ENCODE measurements at places on chromosomes 11 and 22. TPM values are rescaled to one million over a fixed set of nuclear protein-coding genes. Genes with fewer than 3 reads are reported as not detected.

GRCh38 chr11:71201936-71202597 is 50.3 kb downstream of the SHANK2 start:
- no peak for DNase-seq

The OMP gene
- polyA plus RNA-seq = not detected

GRCh38 chr11:119483341-119483880 is 60.4 kb upstream of the THY1 start:
- DNase-seq = peak; percentile 39

- DNase-seq = no peak
These were observed 272.9 kb downstream of the BRD1 start for GRCh38 chr22:49554741-49555140.

The CRYBB3 gene
- 0.44 TPM for polyA plus RNA-seq

GRCh38 chr22:49150801-49151221 is 676.9 kb downstream of the BRD1 start:
- DNase-seq = no peak

DNA sequence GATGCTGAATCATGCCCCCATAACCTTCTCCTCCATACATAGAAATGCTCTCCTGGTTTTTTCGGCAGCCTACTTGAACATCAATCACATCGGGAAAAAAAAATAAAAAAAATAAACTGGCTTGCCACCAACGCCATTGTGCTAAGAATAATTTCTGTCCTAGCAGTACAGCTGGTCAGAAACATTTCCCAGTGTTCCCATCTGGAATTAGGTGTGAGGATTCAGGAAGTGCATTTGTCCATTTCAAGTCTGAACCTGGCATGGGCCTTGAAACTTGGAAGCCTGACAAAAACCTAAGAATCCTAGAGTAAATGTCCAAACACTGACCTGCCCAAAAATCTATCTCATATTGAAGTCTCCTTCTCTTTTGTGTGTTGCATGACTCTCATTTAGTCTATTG is 16.6 kb upstream of the NAV2 start:
- no peak for DNase-seq

DNA sequence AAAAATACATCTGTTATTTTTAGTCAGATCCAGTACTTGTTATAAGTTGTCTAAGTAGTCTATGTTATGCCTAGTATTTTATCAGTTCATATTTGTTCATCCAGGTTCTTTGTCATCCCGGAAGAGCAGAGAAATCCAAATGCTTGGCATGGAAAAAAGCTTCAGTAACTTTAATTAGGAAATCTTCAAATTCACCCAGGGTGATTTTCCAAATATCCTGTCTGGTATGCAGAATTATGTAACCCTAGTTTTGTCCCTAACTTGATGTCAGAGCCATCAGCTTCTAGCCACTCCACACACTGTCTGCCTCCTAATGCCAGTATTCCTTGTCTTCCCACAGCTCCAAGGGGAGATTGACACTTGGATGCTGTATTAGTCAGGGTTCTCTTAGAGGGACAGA is 216.2 kb downstream of the ARHGAP42 start:
- no peak for DNase-seq

DNA sequence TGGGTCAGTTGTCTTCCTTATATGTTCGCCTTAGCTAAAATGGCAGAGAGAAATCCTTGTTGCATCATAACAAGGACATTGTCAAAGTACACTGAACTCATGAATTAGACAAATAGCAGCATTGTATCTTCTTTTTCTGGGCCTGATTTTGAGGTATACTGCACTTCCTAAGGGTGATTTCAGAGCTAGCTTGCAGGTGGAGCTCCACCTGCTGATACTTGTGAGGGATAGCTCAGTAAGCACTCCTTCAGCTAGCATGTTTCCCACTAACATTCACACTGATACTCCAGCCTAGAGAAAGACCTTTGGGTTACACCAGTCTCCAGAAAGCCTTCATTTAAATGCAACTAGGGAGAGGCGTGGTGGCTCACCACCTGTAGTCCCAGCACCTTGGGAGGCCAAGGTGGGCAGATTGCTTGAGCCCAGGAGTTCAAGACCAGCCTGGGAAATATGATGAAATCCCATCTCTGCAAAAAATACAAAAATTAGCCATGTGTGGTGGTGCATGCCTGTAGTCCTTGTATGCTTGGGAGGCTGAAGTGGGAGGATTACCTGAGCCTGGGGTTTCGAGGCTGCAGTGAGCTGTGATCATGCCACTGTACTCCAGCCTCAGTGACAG is 29.8 kb downstream of the JAM3 start:
- DNase-seq = no peak

The OR56A3 gene
- not detected for polyA plus RNA-seq

DNA sequence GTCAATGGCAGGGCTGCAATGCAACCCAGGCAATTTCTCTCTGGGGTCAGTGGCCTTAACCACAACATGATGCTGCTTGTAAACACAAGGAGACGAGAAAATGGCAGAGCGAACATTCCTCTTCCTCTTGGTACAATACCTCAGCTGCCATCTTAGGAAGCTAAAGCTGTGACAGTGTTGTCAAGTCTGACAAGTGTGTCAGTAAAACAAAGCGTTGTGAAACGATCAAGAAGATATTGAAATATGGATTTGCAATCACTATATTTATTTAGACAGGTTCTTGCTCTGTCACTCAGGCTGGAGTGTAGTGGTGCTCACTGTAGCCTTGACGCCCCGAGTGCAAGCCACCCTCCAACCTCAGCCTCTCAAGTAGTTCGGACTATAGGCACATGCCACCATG is 14.5 kb upstream of the USP47 start:
- no peak for DNase-seq

DNA sequence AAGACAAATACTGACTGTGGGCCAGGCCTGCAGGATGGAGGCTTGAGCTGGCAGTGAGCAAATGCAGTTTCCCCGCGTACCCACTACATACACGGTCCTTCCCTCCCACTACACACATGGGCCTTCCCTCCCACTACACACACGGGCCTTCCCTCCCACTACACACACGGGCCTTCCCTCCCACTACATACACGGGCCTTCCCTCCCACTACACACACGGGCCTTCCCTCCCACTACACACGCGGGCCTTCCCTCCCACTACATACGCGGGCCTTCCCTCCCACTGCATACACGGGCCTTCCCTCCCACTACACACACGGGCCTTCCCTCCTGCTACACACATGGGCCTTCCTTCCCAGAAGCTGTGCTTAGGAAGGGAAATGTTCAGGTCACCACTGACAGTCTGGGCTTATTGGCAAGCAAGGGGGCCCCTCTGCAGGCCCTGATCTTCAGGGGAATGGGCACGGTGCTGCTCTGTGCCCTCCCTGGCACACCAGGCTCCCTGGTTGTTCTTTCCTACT is 10.8 kb downstream of the DNAL4 start:
- no peak for DNase-seq

DNA sequence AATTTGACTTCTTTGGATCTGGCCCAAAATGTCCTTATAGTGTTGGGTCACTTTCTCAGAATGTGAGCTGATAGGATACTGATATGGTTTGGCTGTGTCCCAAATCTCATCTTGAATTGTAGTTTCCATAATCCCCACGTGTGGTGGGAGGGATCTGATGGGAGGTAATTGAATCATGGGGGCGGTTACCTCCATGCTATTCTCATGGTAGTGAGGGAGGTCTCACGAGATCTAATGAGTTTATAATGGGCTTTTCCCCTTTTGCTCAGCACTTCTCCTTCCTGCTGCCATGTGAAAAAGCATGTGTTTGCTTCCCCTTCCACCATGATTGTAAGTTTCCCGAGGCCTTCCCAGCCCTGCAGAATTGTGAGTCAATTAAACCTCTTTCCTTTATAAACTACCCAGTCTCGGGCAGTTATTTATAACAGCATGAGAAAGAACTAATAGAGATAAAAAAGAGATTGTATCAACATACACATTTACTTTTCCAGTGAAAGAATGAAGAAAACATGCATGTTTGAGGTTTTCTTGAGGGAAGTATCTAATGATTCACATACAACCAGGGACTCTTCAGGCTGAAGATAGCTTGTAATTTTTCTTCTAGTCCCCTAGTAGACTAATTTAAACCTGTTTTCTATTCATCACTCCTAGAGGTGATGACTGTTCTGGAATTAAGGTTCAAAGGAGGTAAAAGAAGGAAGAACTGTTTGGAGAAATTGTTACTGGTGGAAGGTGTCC is 17.3 kb upstream of the CSTF3 start:
- DNase-seq = no peak

The PMM1 gene
- 20.0 TPM for polyA plus RNA-seq

- DNase-seq = no peak
These were observed 330.3 kb downstream of the C11orf87 start for GRCh38 chr11:109752212-109752825.

DNA sequence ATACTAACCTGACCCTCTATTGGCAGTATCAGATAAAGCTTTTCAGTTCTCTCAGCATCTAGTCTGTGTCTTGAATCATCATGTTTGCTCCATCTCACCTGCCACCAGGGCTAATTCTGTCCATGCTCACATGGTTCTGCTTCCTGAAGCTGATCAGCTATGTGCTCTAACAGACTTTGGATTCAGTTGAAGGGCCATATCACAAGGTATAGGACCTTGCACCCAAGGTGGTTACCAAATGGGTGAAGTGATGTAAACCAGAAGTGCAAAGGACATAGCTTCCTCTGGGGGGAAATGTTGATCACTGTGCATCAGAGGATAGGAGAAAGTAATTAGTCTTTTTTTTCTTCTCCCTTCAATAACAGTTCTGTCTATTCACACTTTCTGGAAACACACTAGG is 417.0 kb upstream of the ANO5 start:
- DNase-seq = no peak

The KIRREL3 gene
- 0.46 TPM for polyA plus RNA-seq

The MPZL2 gene
- 2.3 TPM for polyA plus RNA-seq

DNA sequence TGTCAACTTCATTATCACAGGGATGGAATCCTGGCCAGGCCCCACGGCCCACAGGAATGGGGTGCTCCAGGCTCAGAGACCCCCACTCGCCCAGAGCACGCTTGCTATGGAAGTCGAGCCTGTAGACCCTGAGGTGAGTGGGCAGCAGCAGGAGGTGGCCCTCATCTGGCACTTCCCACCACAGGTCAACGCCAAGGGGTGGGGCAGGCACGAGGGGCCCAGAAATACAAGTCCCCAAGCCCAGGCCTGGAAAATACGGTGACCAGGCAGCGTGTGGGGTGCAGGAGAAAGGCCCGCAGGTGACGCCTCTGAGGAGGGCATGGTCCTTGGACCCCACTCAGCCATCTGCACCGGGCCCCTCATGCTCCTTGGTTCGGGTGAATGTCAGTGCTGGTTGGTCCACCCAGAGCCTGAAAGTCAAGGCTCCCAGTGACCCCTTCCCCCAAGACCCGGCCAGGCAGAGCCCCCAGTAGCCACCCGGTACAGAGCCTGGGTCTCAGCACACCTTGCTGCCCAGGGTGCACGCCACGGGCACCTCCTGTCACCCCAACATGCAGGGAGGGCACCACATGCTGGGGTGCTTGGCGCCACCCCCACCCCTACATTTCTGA is 2.4 kb downstream of the MOB2 start:
- no peak for DNase-seq

DNA sequence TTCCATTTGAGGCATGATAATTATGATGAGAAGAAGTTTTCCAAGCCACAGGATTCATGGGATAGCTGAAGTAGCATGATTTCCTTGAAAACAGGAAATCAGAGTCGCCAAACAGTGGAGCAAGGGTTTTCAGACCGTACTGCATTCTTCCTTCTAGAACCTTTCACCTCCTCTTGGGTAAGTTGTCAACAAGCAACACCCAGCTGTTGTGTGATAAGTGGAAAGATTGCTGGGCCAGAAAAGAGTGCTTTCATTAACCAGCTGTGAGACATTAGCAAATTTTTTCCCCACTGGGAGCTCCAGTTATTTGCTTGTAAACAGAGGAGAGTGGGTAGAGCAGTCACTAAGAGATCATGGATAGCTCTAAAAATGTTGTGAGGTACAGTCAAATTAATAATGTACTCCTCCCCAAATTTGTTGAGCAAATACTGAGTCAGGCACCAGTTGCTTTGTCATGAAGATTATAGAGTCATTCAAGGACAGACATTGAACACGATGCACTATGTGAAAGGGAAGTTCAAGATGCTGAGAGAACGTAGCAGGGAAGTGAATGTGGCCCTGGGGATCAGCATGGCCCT is 11.7 kb upstream of the MPEG1 start:
- no peak for DNase-seq

DNA sequence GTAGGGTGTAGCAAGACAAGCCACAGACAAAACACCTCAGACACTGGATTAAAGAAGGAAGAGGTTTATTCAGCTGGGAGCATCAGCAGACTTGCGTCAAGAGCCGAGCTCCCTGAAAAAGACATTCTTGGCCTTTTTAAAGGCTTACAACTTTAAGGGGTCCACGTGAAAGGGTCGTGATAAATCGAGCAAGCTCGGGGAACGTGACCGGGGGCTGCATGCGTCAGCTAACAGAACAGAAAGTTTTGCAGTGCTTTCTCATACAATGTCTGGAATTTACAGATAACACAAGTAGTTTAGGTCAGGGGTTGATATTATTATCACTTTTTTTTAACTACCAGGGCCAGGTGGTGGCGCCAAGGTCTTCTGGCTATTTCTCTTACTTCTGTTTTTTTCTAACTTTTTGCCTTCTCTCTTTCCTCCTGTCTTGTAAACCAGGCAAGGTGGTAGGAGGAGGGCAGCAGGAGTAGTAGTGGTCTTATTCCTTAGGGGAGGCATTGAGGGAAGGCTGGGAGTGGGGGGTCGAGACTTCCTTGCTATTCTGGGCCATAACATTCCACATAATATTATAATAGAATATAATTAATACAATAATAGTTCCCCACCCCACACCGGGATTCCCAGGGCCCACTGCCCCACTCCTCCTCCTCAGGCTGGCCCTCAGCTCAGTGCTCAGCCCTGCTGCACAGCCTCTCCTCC is 587 bp upstream of the ALDH3B1 start:
- no peak for DNase-seq

The PDE2A gene
- polyA plus RNA-seq = 7.1 TPM

DNA sequence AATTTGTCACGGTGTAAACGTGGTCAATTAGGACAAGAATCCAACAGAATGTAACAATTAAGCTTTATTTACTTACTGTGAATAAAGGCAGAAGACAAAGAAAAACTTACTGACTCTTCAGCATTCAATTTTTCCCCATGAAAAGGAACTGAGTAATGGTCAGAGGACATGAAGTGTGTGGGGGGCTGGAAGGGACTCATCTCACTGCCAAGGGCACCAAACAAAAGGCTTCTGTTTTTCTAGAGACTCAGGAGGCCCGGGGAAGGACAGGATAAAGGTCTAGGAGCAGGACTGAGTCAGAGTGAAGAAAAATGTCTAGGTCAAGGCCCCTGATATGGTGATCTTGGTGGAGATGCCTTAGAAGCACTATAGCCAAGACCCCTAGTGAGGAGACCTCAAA is 564.2 kb upstream of the ANO5 start:
- no peak for DNase-seq

- no peak for DNase-seq
These were observed 4.2 kb downstream of the CELSR1 start for GRCh38 chr22:46533070-46533833.

GRCh38 chr22:47575291-47575690 is 812.8 kb downstream of the TBC1D22A start:
- no peak for DNase-seq

The IRAG1 gene
- 1.8 TPM for polyA plus RNA-seq

The STIP1 gene
- polyA plus RNA-seq = 151 TPM

The SMTNL1 gene
- polyA plus RNA-seq = 0.13 TPM

All from H1 (cell line).